Activated CD4-positive, alpha-beta memory T cell treated with anti-CD3 and anti-CD28 coated beads for 36 hours (primary cell): ENCODE measurements at places on chromosomes 4 and X. TPM values are rescaled to one million over a fixed set of nuclear protein-coding genes. Genes with fewer than 3 reads are reported as not detected.

- H3K4me1 ChIP-seq: peaks cover 86% of the 10 kb centered on the region
- H3K4me3 ChIP-seq: no peak overlapping the region
- H3K27ac ChIP-seq: peak overlapping the region; percentile 63
- DNase-seq: no peak
- no peaks in the 10 kb centered on the region for H3K27me3 ChIP-seq
- H3K36me3 ChIP-seq: peaks cover 7% of the 10 kb centered on the region
Observed at GRCh38 chr4:25856756-25857155, 6.0 kb downstream of the SEL1L3 start.

DNA sequence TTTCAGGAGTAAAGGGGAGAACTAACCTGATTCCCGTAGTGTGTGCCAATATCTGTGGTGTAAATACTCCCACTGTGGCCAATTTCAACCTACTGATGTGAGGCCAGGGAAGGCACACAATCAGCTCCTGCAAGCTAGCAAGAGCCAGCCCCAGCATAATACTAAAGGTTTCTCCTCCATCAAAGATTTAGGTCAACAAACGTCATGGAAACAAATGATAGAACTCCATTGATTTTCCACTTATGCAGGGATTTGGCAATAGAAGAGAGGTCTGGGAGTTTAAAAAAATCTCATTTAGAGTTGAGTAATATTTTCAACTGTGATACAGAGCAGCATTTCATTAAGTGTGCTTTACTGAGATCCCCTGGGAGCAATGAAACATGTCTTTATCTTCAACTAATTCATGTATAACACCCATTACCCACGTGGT lies 15.8 kb upstream of the VEGFD start:
- H3K27me3 ChIP-seq: no peaks in the 10 kb centered on the region
- H3K4me3 ChIP-seq: no peak overlapping the region
- no peaks in the 10 kb centered on the region for H3K36me3 ChIP-seq
- H3K4me1 ChIP-seq: no peaks in the 10 kb centered on the region
- DNase-seq: no peak

DNA sequence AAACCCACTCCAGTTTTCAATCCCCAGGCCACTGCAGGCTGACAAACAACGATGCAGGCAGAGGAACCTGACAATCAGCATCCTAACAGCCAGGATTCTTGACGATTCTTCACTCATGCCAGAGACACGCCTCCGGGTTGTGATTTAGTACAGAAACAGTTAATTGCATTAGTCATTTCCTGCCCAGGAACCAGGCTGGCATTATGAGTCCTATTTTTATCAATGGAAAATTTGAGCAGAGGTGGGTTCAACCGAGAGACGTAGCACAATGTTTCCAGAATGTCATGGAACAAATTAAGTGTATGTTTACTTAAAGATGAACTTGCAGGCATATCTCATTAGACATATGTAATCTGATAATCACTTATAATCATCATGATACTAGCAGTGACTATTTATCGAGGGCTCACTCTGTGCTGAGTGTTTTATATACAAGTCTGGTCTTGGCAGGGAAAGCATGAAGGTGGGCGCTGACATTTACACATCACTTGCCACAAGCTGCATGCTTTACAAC lies 159.7 kb downstream of the NSUN7 start:
- DNase-seq: peak; percentile 72
- H3K36me3 ChIP-seq: no peaks in the 10 kb centered on the region
- peaks cover 24% of the 10 kb centered on the region for H3K4me1 ChIP-seq
- H3K27ac ChIP-seq: peak overlapping the region; percentile 83
- peaks cover 1% of the 10 kb centered on the region for H3K27me3 ChIP-seq

DNA sequence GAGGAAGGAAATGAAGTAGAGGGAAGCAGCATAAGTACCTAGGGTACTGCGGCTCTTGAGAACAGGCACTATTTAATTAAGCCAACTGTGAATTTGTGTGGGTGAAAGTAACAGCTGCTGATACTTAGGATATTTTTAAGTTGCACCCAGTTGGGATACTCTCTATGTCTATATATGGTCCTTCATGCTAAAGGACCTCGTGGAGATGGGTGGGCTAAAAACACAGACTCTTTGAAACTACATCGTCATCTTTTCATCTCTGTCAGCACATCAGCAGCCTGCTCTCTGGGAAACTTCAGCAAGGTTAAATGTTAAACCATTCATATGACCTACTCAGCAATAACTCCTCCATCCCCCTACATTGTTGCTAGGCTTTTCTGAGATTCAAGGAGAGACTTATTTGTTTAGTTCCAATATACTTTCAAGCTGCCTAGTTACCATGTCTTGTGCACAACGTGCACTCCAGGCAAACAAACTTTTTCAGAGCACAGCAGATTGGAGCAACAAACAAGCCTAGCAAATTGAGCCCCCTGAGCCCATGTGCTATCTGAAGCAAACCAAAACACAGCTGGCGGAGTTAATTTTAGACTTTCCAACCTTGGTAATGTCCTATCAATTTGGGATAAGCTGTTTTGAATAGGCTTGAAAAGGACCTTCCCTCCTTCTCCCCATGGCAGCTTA lies 6.2 kb upstream of the MOB1B start:
- no peak overlapping the region for H3K27ac ChIP-seq
- no peak for DNase-seq
- H3K36me3 ChIP-seq: no peaks in the 10 kb centered on the region
- H3K4me3 ChIP-seq: no peak overlapping the region
- no peaks in the 10 kb centered on the region for H3K4me1 ChIP-seq
- H3K27me3 ChIP-seq: no peaks in the 10 kb centered on the region

- no peaks in the 10 kb centered on the region for H3K36me3 ChIP-seq
- H3K4me1 ChIP-seq: no peaks in the 10 kb centered on the region
Observed at GRCh38 chr4:27742816-27743215, 882.2 kb downstream of the STIM2 start.

GRCh38 chr4:90159193-90159592 lies 32.0 kb downstream of the CCSER1 start:
- no peak overlapping the region for H3K4me3 ChIP-seq
- no peak overlapping the region for H3K27ac ChIP-seq
- DNase-seq: no peak
- H3K36me3 ChIP-seq: no peaks in the 10 kb centered on the region
- no peaks in the 10 kb centered on the region for H3K27me3 ChIP-seq

GRCh38 chr4:61740886-61741285 lies 540.8 kb downstream of the ADGRL3 start:
- H3K4me1 ChIP-seq: no peaks in the 10 kb centered on the region
- H3K27me3 ChIP-seq: no peaks in the 10 kb centered on the region
- no peaks in the 10 kb centered on the region for H3K36me3 ChIP-seq

DNA sequence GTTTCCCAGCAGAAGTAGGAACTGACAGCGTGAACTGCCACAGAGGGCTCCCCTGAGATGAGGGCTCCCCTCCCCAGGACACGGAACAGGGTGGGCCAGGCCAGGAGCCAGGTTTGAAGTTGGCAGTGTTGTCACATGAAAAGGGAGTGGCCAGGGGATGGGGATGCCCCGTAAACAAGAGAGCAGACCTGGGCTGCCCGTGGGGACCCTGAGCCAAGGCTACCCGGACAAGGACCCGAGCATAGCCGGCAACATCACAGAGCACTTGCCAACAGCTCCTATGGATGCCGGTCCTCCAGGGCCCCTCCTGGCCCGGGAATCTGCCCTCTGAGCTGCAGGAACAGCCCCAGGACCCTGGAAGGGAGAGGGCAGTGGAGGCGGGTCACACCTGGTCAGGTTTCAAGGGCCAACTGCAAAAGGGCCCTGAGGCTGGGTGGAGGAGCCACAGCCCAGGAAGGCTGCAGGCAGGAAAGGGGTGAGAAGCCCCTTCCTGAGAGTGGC lies 102.1 kb downstream of the CPZ start:
- H3K27me3 ChIP-seq: peaks cover 5% of the 10 kb centered on the region
- no peaks in the 10 kb centered on the region for H3K4me1 ChIP-seq
- DNase-seq: no peak
- no peaks in the 10 kb centered on the region for H3K36me3 ChIP-seq
- no peak overlapping the region for H3K4me3 ChIP-seq
- H3K27ac ChIP-seq: no peak overlapping the region

- no peaks in the 10 kb centered on the region for H3K27me3 ChIP-seq
- DNase-seq: no peak
- no peak overlapping the region for H3K27ac ChIP-seq
- H3K36me3 ChIP-seq: no peaks in the 10 kb centered on the region
- peaks cover 50% of the 10 kb centered on the region for H3K4me1 ChIP-seq
Observed at GRCh38 chrX:15203694-15204093, 66.2 kb downstream of the ASB9 start.

The AFM gene
- not detected for total RNA-seq

The SPACA5 gene
- total RNA-seq: not detected

The RPS6KA6 gene
- total RNA-seq: 0.07 TPM
